NCI-H2029 (cell line): ENCODE measurements at places on chromosomes 1 and 21.

- DNase-seq, result no peak
Observed at GRCh38 chr1:95034506-95034905, 38.2 kb downstream of the ALG14 start.

GRCh38 chr1:219105893-219106292 lies 67.8 kb upstream of the LYPLAL1 start:
- DNase-seq, result no peak

GRCh38 chr1:198883184-198883583 lies 244.3 kb downstream of the PTPRC start:
- no peak for DNase-seq

- peak; percentile 53 for DNase-seq
Observed at GRCh38 chr1:17605582-17606344, 66.3 kb downstream of the ARHGEF10L start.

DNA sequence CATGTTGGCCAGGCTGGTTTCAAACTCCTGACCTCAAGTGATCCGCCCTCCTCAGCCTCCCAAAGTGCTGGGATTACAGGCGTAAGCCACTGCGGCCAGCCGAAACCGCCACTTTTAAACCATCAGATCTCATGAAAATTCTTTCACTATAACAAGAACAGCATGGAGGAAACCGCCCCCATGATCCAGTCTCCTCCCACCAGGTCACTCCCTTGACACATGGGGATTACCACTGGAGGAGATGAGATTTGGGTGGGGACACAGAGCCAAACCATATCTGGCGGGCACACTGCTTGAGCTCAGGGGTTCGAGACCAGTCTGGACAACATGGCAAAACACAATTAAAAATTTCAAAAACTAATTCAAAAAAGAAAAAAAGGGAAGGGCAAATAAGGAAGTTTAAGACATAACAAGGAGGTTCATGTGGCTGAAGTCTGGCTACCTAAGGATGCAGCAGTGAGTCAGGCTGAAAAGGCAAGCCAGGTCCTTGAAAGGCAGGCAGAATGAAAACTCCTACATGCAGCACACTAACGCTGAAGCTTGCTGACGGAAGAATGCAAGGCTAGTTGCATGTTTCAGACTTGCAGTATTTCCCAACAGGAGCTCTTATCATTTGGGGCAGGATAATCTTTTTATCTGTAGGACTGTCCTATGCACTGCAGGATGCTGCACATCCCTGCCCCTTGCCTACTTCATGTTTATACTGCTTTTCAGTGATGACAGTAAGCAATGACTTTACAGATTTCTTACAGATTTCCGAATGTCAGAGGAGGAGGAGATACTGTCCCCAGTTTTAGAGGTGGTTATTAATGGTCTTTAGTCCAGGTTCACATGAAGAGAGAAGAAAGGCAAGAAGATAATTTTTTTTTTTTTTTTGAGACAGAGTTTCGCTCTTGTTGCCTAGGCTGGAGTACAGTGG lies 49.3 kb downstream of the FBXO42 start:
- DNase-seq, result no peak

- no peak for DNase-seq
Observed at GRCh38 chr21:25062061-25062460, 545.2 kb downstream of the MRPL39 start.

DNA sequence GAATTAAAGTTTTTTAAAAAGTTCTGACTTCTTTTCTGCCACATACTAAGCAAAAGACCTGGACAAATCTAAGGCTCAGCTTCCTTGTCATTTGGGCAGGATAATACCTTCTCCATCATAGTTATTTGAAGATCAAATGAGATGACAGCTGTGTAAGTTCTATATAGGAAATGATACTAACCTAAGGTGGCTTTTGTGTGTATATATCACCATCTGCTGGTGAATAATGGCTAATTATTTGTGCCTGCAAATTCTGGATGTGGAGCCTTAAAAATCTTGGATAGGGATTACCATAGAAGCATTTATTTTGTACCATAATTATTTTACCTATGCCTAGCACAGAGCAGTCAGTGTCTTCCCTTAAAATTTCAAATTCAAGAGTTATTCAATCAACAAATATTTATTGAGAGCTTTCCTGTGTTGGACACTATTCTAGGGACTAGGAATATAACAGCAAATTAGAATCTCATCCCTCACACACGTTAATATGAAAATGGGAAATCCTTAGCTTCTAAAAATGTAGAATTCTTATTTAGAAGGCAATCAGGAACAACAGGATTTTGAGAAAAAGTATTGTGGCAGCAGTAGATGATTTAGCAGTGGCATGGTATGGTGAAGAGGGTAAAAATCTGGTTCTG lies 89.8 kb downstream of the TMEM200B start:
- peak; percentile 33 for DNase-seq

GRCh38 chr1:194118086-194118485 lies 931.7 kb upstream of the B3GALT2 start:
- no peak for DNase-seq

DNA sequence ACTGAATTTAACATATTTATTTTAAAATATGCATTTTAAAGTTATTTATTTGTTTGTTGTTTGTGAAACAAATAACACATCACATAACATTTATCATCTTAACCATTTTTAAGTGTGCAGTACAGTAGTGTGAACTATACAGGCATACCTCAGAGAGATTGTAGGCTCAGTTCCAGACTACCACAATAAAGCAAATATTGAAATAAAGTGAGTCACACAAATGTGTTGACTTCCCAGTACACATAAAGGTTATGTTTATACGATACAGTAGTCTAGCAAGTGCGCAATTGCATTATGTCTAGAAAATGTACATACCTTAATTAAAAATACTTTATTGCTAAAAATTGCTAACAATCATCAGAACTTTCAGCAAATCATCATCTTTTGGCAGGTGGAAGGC lies 739.4 kb upstream of the ADGRL4 start:
- DNase-seq, result peak; percentile 58

- DNase-seq, result no peak
Observed at GRCh38 chr1:182598296-182598695, 5.9 kb downstream of the RGS16 start.

DNA sequence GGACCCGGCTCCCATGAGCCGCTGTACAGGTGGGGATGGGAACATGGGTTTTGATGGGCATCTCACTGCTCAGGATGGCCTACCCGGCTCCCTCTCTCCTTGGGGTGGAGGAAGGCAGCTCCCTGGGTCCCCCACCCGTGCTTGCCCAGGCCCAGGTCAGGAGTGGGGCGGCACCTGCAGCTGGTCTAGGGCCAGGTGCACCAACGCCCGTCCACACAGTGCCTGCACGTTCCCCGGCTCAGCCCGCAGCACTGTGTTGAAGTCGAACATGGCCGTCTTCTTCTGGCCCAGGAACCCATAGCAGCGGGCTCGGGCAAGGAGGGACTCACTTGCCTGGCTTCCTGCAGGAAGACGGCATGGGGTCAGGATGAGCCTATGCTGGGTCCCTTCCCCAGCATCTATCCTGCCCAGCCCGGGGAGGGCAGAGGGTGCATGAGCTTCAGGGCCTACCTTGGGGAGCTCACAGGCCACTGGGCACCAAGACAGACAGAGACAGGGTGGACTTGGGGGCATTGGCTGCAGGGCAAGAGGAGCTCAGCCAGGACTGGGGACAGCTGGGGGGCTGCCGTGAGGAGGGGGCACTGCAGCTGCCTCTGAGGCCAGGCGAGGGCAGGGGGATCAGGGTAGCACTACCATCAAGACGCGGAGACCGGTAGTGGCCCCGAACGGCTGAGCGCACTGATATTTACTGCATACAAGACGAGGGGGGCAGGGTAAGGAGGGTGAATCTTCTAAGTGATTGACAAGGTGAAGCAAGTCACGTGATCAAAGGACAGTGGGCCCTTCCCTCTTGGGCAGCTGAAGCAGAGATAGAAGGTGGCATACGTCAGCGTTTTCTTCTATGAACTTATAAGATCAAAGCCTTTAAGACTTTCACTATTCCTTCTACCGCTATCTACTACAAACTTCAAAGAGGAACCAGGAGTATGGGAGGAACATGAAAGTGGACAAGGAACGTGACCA lies 17.8 kb downstream of the TTC34 start:
- no peak for DNase-seq

DNA sequence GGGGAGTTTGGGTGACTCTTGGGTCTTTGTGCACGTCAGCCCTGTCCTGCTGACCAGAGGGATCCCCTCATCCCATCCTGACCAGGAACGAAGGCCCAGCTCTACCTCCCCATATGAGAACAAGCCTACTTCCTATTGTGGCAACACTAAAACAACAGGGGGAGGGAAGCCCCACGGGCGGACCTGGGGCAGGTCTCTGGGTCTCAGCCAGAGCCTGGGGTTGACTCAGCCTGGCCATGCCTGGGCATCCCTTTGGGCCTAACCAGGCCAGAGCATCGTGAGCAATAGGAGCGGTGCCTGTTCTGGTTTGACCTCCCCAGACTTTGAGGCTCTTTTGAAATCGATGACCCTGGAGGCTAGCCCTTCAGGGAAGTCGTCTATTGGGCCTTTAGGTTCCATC lies 16.8 kb downstream of the RPS6KA1 start:
- DNase-seq, result no peak

DNA sequence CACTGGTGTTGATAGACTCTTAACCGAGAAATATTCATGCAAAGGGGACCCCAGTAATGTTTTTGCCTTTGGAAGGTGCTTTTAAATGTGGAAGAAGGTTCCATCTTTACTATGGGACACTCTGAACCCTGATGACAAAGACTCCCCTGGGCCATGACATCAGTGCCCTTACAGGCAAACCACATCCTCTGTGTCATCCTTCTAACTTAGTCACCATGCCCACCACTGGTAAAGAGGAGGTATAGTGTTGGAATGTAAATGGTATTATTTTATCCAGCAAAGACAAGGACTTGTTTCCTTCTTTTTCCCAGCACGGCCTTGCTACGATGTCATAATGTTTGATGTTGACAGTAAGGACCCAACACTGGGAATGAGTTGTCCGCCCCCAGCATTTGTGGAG lies 12.6 kb downstream of the METTL13 start:
- DNase-seq, result no peak

GRCh38 chr1:247908766-247909165 lies 11.3 kb upstream of the OR2T8 start:
- DNase-seq, result no peak

DNA sequence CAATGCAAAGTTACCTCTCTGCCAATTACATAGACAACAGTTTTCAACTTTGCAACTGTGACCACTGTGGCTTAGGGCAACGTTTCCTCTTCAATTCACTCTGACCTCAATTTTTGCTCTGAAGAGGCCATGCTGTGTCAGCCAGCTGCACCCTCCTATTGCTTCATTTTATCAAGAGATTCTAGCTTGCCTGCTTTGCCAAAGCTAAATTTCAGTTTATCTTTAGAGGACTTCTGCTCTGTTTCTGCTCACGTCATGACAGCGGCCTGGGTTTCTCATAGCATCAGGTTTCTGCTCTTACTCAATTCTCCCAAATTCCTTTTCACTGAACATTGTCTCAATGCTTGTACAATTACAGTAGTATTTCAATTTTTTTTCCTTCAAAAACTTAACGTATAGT lies 154.6 kb downstream of the PLA2G4A start:
- no peak for DNase-seq
